Stimulated activated CD4-positive, alpha-beta T cell treated with anti-CD3 and anti-CD28 coated beads, Interleukin-4, amount 100 ng/mL, for 24 hours (primary cell): ENCODE measurements at places on chromosomes 12 and 14.

DNA sequence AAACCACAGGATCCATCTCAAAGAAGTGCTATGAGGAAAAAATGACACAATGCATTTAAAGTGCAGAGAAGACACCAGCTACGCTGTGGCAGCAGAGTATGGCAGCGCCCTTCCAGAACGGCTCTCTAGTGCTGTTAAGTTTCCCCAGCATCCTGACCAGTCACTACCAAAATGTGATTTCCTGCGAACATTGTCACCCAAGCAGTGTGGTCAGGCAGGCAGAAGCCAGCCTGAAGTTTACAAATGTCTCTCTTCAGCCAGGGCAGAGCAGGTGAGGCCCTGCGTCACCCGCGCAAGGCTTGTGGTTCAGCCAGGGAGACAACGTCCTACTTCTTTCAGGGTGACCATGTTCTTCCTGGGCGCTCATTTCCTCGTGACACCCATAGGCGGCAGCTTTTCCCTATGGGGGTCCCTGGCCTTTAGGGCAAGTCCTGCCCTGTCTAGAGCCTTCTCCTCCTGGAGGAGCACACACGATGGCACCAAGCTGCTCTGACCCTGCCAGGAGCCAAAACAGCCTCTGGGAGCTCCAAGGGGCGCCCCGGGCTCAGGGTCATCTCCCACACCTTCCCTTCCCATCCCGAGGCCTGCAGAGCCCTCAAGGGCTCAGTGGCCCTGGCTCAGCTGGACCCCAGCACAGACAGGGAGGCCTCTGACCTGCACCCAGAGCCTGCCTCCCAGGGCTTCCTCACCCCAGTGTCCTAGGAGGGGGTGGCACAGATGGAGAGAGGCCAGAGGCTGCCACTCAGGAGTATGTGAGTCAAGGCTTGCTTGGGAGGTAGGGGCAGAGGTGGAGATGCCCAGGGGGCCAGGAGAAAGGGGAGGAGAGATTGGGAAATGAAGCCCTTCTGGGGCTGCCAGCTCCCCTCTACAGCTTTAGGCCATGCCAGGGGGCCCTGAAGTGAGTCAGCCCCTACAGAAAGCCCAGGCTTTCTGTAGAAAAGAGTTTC, 41.9 kb downstream of the PSMA6 start:
- peak; percentile 14 for DNase-seq

DNA sequence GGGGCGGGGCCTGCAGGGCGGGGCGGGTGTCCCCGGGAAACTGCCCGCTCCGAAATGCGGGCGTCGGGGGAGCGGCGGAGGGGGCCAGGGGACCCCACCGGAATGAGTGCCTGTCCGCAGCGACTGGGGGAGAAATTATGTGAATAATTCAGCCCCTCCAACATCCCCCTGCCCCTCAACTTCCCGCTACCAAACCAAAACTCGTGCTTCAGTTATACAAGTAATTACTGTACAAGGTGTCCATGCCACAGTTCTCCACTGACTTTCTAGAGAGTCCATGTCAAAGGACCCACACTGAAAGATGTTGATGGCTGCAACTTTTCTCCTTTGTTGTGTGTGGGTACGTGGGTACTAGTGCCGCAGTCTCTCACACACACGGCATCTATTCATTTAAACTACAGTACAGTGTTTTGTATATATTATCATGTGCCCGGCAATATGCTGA, 414 bp upstream of the CDK17 start:
- DNase-seq = no peak

- no peak for DNase-seq
These were observed 4.2 kb upstream of the DTX1 start for GRCh38 chr12:113052326-113052725.

DNA sequence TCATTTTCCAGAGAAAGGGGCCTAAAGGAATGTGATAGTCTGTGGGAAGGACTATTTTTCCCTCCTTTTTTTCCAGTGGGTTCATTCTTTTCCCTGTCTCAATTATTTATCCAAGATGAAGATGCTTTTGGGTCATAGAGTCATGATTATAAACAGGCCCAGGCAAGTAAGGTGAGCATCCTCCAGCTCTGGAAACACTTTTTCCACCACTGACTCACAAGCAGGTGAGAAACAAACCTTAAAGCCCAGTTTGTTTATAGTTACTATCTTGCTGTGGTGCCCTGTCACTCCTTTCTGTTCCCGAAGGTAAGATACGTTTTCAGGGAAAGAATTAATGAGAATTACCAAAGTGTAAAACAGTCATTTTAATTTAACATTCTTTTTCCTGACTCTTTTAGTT, 107.7 kb upstream of the IFNG-AS1 start:
- DNase-seq = no peak

DNA sequence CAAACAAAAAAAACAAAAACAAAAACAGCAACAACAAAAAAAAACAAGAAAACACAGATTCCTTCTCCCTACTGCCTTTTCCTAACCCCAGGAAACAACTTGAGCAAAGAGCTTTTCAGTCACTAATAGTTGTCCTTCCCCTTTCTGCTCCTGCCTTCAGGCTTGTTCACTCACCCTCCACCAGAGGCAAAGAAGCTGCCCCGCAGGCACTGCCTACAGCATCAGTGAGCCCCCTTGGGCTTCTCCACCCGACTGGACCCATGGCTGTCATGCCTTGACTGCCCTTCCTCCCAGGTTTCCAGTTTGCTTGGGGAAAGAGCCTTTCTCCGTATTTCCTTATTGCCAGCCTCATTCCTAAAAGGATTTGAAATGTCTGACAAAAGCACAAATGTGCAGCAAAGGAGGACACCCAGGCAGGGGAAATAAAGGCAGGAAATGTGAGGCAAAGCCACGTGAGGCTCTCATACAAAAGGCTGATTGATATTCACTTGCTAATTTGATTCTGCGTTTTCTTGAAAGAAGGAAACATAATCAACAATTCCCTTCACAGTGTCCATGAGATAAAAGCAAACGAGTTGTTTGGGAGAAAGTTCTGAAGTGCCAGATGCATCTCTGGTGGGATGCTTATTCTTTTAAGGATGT, 85.7 kb downstream of the GPATCH2L start:
- no peak for DNase-seq

DNA sequence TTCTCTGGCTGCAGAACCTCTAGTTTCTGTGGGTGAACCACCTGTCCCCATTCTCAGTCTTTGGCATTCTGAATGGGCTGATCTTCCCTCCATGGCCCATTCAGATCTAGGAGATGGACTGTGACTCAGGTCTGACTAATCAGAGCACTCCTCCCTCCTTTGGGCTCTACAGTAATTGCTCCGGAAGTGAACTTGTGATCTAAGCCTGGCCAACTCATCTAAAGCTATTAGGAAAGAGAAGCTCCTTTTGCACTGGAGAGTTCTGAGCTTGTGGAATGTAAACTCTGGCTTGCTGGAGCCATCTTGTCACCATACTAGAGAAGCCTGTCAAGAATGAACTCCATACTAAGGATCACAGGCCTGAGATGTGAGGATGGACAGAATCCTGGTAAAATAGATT, 168.2 kb downstream of the SUDS3 start:
- no peak for DNase-seq
